ENCODE measurements at places on chromosomes 3 and 15.

GRCh38 chr3:98039322-98040024 is 4.4 kb upstream of the GABRR3 start:
- DNase-seq: peak; percentile 31

DNA sequence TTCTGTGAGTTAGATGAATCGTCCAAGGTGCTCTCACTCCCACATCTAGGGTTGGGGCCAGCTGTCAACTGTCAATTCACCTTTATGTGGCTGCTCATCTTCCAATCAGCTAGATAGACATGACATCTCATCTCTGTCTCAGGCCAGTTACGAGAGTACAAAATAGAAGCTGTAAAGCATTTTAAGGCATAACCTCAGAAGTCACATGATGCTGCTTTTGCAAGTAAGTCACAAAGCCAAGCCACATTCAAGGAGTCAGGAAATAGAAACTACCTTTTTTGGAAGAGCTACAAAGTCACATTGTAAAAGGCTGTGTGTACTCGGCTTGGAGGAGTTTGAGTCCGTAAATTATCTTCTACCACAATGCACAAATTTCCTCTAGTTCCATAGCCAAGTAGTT is 5.1 kb upstream of the CCR1 start:
- DNase-seq: no peak

DNA sequence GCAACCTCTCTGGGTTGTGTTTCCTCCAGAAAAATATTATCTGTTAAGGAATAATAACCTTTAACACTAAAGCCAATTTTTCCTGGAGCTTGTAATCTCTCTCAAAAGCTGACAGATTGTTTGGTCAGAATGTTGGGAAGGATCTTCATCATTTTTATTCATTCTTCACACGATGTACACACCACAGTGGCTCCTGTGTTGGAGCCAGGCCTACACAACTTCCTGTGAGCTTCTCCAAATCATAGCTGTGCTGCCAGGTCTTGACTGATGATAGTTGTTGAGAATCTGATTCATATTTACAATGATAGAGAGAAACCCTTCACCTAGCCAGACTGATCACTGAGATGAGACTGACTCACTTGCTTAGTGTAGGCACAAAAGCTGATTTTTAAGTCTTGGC is 151.0 kb upstream of the ROBO2 start:
- DNase-seq: no peak

- DNase-seq: no peak
Measured at GRCh38 chr3:95460274-95460673, 1354.1 kb upstream of the EPHA6 start.

- no peak for DNase-seq
Measured at GRCh38 chr3:23798876-23799275, 6.9 kb upstream of the UBE2E1 start.

DNA sequence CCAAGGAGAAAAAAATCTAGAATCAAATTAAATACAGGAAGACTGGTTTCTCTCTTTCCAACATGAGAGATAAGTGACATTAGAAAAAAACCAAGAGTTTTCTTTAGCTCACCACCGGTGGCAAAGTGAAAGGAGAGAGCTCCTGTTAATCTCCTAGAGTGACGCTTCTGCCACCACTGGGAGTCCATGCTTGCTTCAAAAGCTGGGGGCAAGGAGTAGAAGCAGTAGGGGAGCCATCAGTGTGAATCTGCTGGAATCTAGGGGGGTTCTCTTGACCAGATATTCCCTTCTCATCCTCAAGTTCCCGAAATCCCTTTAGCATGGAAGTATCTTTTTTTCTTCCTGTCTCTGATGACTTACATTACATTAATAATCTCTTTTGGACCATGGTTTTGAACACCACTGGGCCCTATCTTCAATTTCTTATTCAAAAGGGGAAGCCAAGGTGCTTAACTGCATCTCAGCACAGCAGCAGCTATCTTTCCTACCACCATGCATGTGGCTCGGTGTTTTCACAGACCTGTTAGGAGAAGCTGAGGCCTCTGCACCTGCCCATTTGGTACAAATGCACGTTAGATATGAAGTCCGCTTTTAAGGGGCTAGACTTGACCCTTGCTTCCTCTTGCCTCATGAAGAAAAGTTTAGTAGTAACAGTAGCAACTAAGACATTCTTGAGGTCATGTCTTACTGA is 6.6 kb upstream of the ICE2 start:
- no peak for DNase-seq

DNA sequence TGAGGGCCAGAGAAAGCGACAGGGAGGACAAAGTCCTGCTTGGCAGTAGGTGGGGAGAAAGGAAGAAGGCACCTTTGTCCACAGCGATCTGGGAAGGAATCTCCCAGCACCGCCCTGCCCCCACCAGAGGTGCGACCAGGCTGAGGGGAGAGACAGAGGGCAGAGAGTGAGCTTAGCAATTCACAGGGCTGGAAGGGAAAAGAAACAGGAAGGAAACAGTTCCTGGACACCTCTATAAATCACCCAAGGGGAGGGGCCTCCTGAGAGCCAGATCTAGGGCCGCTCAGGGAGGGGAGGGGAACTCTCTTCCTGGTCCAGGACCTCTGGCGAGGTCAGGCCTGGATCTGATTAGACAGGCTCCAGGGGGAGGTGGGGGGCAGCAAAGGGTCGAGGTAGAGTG is 35.4 kb downstream of the RNU5B-1 start:
- DNase-seq: no peak

DNA sequence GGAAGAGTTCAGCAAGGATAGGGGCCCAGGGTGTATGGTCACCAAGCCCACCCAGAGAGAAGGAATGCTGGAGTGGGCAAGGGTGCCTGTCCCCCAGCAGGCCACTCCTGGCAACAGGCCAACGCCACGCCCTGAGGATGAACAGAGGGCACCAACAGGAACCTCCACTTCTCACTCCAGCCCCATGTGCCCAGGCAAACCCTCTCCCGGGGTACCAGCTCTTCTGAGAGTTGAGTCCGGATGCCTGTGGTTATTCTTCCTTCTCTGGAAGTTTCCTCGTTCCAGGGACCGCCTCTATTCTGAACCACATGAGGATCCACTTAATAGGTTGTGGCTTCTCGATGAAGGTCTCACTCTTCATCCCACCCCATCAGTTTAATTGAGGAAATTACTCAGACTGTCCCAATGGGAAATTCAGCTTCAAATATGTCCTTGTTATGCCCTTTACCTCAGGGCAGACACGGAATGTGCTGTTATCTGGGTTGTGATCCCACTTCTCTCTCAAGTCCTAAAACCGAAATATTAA is 114.3 kb downstream of the LIPC start:
- no peak for DNase-seq

DNA sequence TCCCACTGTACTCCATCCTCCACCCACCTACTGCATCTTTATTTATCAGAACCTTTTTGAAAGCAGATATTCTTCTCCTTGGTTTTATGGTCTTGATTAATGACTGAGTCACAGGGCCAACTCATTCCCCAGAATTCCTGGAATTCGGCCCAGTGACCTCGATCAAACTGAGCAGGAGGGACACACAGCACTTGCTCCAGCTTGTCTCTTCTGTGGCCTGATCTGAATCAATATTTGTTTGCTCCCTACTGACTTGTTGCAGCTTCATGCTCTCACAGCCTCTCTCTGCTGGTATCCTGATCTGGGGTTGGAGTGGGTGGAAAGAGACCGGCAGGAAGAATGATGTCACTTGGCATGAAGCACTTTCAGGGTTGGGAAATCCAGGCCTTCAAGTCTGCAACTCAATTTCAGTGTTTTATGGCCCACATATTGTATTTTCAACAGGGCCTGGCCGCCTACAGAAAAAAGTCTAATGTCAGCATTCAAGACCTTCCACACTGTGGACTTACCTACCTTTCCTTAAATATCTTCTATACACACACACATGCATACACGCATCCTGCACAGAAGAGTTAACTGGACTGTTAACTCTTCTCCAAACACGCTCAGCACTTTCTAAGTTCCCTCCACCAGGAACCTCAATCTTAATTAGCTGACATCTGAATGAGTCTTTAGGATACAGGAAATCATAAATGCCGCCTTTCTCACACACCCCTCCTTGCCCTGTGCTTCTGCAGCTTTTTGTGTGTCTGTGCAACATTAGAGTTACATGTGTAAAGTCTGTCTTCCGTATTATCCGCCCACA is 4.6 kb downstream of the ANXA2 start:
- DNase-seq: peak; percentile 71

DNA sequence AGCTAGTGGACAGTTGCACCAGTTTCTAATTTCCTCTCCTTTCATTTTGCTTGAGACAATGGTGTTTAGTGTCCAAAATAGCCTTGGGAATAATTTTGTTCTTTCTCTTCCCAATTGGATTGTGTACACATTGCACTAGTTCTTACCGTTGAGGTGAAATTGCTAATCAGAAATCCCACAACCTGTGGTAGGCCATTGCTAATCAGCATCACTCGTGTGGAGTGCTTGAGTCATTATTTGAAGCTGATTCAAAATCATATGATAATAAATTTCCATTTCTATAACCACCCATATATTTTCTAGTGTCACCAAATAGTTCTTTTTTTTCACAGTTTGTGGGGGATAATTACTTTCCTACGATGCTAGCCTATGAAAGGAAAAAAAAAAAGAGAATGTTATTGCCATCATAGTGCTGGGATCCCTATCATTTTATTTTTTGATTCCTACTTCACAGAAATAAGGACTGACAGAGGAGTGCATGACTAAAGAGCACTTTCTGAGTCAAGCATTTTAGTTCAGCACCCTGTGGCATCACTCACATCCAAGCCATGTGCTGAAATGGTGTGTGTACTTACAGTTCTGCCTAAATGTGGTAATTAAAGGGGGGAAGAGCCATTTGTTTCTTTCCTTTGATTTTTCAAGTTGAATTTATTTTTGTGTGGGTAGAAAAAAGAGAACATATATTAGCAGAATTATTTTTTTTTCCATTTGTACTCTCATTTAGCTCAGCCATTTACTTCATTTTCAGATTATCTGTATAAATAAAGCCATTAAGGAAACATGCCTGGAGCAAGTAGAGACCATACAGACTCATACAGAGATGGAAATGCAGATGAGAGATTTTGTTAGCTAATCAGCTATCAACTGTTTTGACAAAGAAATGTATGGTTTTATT is 108.0 kb upstream of the MEIS2 start:
- DNase-seq: no peak

DNA sequence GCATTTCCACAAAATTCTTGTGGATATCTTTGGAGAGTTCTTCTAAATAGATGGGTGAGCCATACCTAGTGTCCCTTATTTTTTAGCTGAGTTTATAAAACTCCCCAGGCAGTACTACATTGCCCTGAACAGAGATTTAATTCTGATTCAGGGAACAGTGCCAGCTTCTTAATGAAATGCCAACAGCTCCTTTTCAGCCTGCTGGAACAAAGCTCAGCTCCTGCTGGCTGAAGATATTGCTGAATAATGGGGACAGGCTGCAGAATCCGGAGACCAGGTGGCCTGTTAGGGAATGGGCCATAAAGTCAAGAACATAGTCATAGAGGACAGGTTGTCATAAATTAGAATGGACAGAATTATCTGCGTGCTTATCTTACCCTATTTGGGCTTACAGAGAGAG is 8.9 kb downstream of the HGD start:
- DNase-seq: no peak

- peak; percentile 64 for DNase-seq
Measured at GRCh38 chr3:179811321-179812095, 158.7 kb downstream of the USP13 start.

- no peak for DNase-seq
Measured at GRCh38 chr3:82055792-82056191, 294.3 kb upstream of the GBE1 start.

GRCh38 chr15:101435761-101436160 is 53.7 kb downstream of the PCSK6 start:
- DNase-seq: no peak

DNA sequence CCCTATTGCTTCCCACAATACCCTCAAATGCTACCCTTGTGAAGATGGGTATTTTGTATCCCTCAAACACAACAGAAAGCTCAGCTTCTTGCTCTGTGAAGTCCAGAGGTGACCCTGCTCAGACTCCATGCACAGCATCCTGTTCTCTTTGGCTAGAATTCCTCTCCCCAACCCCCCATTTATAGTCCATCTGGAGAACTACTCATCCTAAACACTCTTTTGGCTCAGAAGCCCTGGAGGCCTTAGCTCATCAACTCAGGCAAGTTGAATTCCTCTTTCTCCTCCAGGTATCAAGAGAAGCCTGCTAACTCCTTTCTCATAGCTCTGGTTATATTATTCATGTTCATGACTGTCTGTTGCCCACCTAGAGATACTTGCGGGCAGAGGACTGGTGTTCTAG is 18.3 kb upstream of the GASK1A start:
- no peak for DNase-seq

DNA sequence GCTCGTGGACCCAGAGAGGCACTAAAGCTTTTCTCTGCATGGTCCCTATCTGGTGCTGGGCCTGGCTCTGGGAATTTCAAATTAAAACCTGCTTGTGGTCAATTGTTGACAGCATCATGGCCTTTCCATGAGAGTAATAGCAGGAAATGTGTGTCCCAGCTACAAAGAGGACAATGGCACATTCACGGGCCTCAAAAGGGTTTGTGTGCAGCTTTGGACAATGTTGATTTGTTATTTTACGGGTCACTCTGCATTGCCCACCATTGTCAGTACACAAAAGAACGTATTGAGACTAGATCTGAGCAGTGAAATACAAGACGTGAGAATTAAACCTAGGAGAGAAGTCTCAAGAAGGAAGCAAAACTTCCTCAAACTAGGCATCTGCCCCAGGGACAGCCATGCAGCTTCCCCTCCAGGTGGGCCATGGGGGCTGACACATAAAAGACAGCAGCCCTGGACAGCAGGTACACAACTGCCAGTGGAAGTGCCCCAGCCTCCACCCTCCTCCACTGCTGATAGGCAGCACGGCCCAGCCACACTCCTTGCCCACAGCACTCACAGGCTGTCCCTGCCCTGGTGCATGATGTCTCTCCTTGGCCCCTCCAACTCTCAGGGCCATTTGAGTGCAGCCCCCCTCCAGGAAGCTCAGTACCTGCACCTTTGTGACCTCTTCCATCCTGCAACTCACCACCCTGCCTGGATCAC is 15.9 kb upstream of the LTF start:
- no peak for DNase-seq

- DNase-seq: no peak
Measured at GRCh38 chr15:63244976-63245645, 32.3 kb upstream of the APH1B start.

GRCh38 chr3:183222631-183223235 is 30.3 kb upstream of the B3GNT5 start:
- no peak for DNase-seq

DNA sequence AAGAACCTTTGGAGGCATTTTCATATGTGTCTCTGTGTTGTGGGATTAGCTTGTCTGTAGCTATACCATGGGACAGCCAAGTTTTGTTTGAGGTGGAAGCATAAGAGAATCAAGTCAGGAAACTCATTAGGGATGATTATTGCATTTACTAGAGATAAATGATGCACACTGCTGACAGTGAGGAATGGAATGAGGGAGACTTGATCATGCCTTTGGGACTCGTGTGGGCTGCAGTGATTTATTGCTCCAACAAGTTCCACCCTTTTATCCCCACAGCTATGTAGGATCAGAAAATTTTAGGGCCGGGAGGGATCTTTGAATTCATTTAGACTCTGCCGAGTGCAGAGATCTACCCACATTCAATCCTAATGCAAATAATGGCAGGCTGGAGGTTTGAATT is 16.3 kb downstream of the ZNF385D start:
- DNase-seq: no peak

All from NCI-H510A (cell line).